ENCODE measurements at places on chromosomes 2 and 18.

- DNase-seq, result peak; percentile 26
Measured at GRCh38 chr2:54724560-54725342, 1.3 kb downstream of the EML6 start.

GRCh38 chr18:62438402-62438801 is 84.4 kb upstream of the ZCCHC2 start:
- DNase-seq, result no peak

- DNase-seq, result no peak
Measured at GRCh38 chr2:17422061-17422460, 96.2 kb downstream of the RAD51AP2 start.

DNA sequence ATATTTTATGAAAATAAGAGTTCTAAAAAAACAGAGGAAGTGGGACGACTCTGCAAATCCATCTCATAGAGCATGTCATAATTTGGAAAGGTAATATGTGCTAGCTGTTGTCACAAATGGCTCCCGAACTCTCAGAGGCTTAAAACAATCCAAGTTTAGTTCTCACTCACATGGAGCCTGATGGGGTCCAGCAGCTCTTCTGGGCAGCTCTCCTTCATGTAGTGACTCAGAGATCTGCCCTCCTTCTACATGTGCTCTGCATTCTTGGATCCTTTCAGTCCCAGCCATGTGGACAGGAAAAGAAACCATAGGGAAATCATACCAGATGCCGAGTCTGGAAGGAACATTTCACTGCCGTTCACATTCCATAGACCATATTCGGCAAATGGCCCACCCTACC is 180.1 kb upstream of the APCDD1 start:
- DNase-seq, result no peak

DNA sequence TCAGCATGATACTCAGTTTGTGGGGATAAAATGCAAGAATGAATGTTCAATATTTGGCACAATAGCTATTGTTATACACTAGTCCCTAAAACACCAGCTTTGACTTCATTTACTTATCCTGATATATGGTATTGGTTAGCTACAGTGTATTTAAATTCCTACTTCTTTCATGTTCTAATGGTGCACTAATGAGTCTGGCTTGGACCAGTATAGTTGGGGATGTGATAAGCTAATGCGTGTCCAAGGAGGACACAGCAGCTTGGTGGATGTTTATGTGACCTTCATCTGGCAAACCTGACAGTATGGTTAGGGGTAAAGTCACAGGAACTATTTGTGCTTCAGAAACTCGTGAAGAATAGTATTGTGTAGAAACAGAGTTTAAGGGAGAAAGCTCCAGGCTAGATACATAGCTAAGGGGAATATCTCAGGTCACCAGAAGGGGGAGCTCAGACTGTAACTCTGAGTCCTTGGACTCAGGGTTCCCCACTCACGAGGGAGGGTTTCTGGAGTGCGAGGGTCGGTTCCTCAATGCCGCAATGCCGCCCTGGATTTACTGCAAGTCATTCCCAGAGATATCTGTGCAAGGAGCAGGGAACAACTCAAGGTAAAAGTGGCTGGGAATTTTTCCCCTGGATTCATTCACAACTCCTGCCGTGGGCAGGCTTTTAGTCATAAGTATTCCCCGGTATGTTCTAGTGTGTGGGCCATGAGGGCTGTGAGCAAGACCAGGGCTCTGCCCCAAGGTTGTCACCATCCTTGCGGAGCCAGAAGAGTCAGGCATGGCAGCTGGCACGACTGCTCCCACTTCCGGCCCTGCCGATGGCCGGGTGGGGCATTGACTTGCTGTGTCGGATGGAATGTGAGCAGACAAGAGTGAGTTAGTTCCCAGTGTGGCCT is 14.5 kb downstream of the IL1R2 start:
- DNase-seq, result no peak

- DNase-seq, result no peak
Measured at GRCh38 chr2:66457545-66457944, 22.6 kb downstream of the MEIS1 start.

DNA sequence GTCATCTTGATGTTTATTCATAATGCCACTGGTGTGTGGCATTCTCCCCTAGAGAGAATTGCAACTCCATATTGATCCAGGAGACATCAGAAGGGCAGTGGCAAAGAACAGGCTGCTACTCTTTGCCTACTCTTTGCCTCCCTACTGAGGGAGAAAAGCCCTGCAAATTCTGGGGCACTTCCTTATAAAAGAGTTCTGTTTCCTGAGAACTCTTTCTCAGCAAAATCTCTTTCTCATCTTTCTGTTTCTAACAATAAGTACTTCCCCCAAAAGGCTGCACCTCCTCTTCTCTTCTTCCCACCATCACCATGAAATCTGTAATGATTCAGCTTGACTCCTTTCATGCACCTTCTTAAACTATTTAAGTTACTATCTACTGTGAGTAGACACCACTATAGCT is 270.3 kb downstream of the MREG start:
- no peak for DNase-seq

- no peak for DNase-seq
Measured at GRCh38 chr2:157928372-157928771, 52.2 kb upstream of the ACVR1 start.

- no peak for DNase-seq
Measured at GRCh38 chr2:113703386-113704299, 52.8 kb downstream of the SLC35F5 start.

GRCh38 chr2:40725040-40725439 is 273.1 kb upstream of the SLC8A1 start:
- no peak for DNase-seq

DNA sequence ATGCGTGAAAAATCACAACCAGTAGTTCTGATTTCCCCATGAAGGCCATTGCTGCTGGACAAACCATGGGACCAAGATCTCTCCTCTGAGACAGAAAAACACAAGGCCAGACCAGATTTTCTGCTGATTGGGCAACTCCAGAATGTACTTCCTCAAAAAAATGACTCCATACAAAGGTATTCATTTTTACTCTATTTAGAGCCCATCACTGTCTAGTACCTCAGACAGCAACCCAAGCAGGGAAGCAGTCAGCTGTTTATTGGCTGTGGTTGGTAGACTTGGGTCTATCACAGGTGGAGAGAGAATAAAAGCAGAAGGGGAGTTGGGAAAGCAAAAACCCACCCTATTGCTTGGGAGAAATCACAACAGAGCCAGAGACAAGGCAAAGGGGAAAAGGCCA is 219.9 kb downstream of the PIK3C3 start:
- DNase-seq, result no peak

DNA sequence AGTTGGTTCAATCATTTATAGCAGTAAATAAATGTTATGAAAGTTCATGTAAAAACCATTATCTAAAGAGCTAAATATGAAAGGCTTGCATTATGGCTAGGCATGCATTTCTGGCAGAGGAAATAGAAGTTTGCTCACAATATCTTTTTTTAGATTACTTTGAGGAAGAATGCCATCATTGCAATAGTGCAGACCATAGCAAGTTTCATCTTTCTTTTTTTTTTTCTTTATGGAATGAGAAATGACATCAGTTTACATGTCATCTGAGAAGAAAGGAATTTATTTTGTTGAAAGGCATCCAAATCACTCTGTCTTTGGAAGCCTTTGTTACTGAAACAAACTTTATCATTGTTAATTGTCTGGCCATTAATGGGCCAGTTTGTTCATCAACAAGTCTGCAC is 74.5 kb upstream of the NCKAP5 start:
- DNase-seq, result no peak

- DNase-seq, result no peak
Measured at GRCh38 chr18:9405130-9405529, 70.2 kb upstream of the RALBP1 start.

DNA sequence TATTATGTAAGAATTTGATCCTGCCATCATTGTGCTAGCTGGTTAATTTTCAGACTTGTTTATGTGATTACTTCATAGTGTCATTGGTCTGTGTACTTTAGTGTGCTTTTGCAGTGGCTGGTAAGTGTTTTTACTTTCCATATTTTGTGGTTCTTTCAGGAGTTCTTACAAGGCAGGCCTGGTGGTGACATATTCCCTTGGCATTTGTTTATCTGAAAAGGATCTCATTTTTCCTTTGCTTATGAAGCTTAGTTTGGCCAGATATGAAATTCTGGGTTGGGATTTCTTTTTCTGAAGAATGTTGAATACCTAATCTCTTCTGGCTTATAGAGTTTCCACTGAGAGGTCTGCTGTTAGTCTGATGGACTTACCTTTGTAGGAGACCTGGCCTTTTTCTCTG is 72.8 kb upstream of the MC4R start:
- no peak for DNase-seq

GRCh38 chr2:170369894-170370293 is 191.9 kb downstream of the MYO3B start:
- DNase-seq, result peak; percentile 63

GRCh38 chr18:79071503-79072210 is 2.5 kb downstream of the ATP9B start:
- DNase-seq, result no peak

GRCh38 chr2:36729067-36729466 is 32.6 kb downstream of the VIT start:
- DNase-seq, result no peak

DNA sequence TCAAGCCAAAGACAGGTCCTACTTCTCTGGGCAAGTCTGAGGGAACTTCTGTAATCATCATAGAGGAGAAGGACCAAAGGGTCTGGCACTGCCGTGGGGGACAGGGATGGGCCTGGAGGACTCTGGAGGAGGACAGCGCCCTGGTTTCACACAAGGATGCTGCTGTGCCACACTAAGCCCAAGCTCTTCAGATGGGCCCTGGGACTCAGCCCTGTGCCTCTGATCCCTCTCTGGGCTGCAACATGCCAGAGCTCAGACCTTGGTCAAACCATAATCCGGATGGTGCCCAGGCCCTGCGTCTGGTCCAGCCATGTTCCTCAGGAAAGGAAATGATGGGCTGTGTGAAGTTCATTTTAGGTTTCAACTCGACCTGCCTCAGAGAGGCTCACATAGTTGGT is 222.0 kb upstream of the COPS8 start:
- no peak for DNase-seq

DNA sequence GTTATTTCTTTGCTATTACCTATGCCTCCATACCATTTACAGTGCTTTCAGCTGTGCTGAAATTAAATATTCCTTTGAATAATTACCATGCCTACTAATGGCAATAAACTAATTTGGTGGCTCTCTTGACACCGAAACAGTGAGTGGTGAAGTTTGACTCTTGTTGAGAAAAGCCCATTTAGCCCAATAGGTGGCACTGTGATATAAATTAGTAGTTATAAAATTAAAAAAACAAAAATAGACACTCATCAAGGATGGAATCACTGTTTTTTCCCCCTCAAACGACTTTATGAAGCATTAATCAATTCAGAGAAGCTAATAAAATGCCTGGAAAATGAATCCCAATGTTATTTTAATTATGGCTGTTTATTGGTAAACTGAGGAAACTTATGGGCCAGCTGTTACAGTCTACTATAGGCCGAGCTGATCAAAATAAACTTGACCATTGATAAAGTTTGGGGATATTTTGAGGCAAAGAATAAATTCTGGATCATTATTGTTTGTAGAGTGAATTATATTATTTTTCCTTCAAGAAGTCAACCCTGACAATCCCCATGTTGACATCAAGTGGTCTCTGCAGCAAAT is 339.6 kb downstream of the TRIB2 start:
- peak; percentile 33 for DNase-seq

DNA sequence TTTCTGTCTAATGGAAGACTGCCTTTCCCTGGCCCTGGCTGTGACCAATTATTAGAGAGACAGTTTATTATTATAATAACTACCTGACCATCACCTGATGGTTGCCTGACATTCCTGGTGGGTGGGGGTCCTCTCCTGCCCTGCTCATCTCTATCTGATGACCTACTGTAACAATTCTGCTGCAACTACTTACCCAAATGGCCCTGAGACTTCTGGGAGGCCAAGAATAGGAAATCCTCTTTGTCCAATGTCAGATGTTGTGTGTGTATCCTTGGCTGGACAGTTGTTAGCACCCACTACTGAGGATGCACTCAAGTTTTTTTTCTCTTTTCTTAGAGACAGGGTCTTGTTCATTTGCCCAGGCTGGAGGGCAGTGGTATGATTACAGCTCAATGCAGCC is 110.3 kb downstream of the DDX1 start:
- no peak for DNase-seq

DNA sequence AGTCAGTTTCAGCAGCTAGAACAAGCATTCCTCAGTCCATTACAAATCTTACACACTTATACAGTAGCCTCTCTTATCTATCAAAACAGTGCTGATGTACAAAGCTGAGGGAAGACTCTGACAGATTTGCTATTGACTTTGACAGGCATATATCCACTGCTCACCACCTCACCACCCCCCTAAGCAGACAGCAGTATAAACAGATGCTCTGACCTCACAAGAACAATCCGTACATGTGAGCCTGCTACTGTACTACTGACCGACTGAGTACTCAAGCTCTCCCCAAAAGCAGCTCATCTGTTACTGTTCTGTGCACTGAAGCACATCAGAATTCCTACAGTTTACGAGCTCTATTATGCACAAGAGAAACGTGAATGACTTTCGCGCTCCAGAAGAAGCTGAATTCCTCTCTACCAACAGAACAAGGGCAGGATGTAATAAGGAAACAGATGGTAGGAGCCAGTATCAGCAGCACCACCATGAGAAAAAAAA is 95.6 kb upstream of the PDE1A start:
- peak; percentile 70 for DNase-seq

DNA sequence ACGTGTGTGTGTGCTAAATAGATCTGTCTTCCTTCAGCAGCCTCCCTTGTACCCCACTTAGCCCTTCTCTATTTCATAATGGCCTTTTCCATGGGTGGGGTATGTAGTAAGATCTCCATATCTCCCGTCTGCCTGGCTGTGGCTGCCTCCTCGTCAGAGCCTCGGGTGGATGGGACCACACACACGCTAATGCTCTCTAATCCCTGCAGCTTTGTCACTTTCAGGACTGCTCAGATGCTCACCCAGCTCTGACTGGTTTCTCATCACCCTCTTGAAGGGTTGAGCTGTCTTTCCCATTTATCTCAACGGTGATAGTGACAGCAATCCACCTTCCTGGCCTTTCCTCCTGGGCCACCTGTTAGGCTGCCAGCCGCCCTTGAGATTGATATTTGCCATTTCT is 95.3 kb downstream of the DCC start:
- DNase-seq, result no peak

- DNase-seq, result peak; percentile 7
Measured at GRCh38 chr18:63131106-63131958, 188.2 kb downstream of the BCL2 start.

DNA sequence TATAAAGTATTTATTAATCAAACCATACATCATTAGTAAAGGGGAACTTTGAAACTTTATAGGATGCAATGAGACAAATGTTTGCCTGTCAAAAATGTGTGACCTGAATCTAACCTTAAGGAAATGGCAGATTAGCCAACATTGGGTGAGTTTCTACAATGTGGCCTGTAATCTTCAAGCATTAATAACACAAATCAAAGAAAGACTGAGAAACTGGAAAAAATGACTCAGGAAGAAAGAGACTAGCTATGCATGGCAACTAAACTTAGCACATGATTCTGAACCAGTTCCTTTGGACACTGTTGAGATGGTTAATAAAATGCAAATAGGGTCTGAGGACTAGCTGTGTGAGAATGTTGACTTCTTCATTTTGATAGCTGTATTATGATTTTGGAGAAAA is 628.6 kb upstream of the ID2 start:
- DNase-seq, result no peak

GRCh38 chr2:230343747-230344146 is 16.8 kb downstream of the SP140L start:
- DNase-seq, result no peak

Measured in NCI-H2081 (cell line).